ENCODE measurements at places on chromosomes 6 and 20.
A peak's percentile ranks its signal among the peaks of the same experiment; 100 is the strongest.

DNA sequence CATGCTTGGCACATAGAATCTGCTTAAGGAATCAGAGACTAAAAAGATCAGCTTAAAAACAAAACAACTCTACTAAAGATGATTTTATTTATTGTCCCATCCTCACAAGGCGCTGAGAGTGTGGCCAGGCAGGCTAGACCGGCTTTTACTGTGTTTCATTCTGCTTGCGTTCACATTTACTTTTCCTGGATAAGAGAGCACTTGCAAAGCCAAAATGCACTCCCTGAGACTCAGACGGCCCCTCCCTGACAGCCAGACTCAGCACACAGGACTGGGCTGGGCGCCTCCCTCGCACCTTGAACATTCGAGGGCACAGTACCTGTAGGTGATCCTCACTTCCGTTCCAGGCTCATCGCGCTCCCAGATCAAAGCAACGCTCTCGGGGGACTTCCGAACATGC lies 10.2 kb downstream of the ACSS1 start:
- no peak for DNase-seq

DNA sequence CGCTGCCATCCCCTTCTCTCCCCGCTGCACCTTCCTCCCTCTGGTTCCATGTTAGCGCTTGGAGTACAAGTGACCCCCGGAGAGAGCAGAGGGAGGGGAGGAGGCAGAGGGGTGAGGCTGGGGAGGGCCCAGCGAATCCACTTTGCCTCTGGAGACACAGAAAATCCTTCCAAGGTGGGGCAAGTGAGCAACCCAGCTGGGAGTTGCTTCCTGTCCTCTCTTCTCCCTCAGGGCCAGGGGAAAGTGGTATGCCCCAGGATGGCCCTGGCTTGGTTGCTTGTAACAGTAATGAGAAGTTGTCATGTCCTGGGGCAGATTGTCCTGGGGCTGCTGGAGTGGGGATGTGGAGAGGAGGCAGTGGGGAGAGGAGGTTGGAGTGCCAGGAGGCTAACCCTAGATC lies 691 bp upstream of the ANGPT4 start:
- no peak for DNase-seq

- no peak for DNase-seq
These were observed 387.1 kb upstream of the AGPAT4 start for GRCh38 chr6:161660666-161661571.

- DNase-seq: no peak
These were observed 197.1 kb upstream of the RIN2 start for GRCh38 chr20:19560881-19561480.

GRCh38 chr20:46568570-46569129 lies 18.2 kb upstream of the OCSTAMP start:
- no peak for DNase-seq

GRCh38 chr20:2476742-2477615 lies 6.4 kb upstream of the SNRPB start:
- DNase-seq: no peak

- no peak for DNase-seq
These were observed 91.1 kb upstream of the OPRM1 start for GRCh38 chr6:153947808-153948447.

DNA sequence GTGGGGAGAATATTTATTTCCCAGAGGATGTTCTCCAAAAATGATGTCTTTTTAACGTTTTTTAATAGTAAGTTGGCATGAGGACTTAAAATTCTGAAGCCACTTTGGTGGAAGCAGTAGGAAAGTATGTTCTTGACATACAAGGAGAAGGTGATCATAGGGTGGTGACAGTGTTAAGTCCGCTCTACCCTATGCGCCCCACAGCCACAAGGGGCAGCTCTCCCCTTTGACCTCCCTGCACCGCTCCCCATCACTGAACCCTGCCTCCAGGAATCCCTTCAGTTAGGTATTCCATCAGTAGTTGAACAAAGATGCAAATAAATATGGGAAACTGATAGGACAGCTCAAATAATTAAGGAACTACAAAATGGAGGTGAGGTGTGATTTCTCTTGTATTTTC lies 111.4 kb downstream of the PLEKHG1 start:
- DNase-seq: no peak

DNA sequence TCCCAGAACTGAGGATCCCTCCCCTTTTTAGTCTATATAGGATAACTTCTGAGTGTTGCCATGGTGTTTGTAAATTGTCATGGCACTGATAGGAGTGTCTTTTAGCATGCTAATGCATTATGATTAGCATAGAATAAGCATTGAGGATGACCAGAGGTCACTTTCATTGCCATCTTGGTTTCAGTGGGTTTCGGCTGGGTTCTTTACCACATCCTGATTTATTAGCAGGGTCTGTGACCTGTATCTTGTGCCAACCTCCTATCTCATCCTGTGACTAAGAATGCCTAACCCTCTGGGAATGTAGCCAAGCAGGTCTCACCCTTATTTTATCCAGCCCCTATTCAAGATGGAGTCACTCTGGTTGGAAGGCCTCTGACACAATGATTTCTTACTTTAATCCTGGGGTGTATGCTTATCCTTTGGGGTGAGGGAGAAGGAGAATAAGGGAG lies 19.6 kb downstream of the WFDC2 start:
- no peak for DNase-seq

GRCh38 chr6:141890661-141891060 lies 242.1 kb upstream of the GJE1 start:
- DNase-seq: no peak

- peak; percentile 62 for DNase-seq
These were observed 539.4 kb upstream of the JARID2 start for GRCh38 chr6:14706378-14706929.

- DNase-seq: no peak
These were observed 3.5 kb downstream of the CITED2 start for GRCh38 chr6:139370999-139371345.

DNA sequence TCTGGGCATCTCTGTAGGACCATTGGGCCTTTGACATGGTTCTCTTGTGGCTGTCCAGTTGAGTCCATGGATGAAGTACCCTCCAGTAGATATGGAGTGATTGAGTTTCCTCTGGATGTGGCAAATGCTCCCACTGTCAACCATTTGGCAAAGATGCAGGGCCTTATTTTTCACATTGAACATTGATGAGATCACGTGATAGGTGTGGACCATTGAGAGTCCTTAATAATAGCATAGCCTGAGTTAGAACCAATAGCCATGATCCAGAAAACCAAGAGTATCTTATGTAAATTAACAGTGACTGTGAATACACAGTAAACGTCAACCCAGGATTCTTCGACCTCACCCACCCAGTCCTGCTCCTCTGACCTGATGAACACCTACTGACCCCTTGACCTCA lies 3.0 kb upstream of the PERP start:
- no peak for DNase-seq

DNA sequence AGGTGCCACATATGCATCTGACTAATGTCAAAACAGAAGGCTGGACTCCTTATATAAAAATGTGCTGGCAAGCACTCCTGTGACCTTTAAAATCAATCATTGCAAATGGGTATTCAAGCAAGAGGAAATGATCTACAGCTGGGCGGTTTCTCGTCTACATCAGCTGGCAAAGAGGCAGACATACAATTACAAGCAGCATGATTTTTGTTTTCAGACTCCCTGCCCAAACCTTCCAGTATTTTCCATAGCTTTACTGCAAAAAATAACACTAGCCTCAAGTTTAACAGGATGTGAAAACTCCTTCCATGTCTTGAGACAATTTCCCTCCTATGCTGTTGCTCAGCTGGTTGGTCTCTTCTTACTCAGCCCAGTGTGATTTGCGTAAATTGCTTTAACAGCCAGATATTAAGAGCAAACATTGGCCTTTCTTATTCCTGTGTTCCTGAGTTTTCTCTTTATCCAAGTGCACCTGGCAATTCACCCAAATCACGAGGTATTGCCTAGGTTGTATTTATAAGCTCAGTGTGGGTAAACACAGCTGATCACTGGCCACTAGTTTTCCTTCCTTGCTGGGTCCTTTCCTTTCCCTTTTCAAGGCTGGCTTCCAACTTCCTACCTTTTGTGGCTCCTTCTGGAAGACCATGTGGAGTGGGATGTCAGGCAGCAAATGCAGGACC lies 130.4 kb downstream of the MOXD1 start:
- DNase-seq: no peak

- no peak for DNase-seq
These were observed 29.8 kb downstream of the DCBLD1 start for GRCh38 chr6:117512056-117512828.

GRCh38 chr6:140269591-140270165 lies 895.2 kb upstream of the CITED2 start:
- no peak for DNase-seq

DNA sequence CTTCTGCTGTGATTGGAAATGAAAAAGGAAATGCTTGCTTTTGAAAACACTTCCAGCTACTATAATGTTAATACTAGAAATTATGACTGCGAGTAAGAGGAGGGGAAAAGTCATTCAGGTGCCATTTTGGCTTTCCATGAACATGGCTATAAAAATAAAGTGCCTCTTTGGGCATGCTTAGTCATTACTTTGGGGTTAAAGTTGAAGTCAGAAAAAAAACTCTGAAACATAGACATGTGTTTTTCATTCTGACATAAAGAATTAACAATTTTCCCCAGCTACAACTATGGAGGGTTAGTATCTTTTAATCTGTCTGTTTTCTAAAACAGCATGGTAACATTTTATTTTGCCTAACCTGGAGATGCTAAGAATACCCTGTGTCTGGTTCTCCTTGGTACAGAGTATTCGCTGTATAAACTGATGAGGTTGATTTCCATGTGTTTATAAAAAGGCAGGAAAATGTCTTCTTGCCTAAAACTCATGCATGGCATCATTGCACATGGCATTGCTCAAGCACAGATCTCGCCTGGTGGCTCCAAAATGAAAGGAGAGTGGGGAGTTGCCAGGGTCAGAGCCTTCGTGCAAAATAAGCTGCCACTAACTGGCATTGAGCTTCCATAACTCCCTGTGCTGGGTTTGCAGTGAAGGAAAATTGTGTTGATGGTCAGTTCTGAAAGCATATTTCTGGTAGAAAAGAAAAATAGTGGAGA lies 188.9 kb downstream of the KCNQ5 start:
- DNase-seq: no peak

DNA sequence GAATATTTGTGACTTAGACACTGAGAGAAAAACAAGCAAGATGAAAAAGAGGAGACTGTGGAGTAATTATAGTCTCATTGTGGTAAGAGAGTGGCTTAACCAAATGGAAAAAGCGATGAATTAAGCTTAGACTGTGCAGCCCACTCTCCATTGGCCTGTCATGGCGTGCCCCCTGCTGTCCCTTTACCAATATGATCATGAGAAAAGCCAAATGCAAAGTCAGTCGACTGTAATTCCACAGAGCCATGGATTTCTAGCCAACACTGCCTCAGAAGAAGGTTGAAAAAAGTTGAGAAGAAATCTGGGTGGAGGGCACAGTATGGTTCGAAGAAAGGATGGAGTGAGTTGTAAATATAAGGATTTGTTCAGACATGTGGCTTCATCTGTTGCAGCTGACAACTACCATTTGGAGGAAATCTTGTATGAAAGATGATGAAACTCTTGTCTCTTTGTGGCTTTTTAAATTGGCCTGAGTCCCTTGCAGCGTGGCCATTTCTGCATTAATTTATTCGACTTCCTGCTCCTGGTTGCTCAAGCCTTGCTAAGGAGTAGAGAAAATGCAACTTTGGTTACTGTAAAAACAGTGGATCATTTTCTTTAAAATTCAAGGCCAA lies 251.4 kb downstream of the DOK5 start:
- DNase-seq: no peak
